DMS79 treated with DMSO at 0.1 percent for 48 hours (cell line): ENCODE measurements at places on chromosomes 2 and 18.
A peak's percentile ranks its signal among the peaks of the same experiment; 100 is the strongest.

GRCh38 chr2:205947621-205948495 lies 138.1 kb downstream of the INO80D start:
- peak; percentile 79 for DNase-seq

GRCh38 chr18:52403291-52404021 lies 63.5 kb downstream of the DCC start:
- DNase-seq = no peak

GRCh38 chr2:37894047-37894446 lies 31.0 kb upstream of the RMDN2 start:
- DNase-seq = no peak

DNA sequence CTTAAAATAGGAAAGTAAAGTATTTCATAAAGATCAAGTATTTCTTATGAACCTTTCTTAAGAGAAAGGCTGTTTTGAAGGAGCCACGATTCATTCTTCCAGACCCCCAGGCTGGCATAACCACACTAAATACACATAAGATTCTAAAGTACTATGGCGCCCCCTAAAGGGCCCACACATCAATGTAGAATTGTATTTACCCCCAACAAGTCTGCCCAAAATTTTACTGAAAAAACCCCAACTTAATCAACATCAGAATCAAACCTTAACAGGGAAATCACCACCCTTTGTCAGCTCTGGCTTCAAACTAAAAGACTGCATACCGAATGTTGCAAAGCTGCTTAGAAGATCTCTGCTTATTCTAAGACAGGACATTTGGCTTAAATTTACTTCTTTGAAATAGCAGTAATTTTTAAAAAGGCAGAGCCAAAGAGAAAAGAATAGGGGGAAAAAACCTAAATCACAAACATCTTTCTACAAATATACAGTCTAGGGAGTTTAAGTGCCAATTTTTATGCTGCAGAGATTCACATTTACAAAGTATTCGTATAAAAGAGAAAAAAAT lies 20.4 kb upstream of the BCL2 start:
- peak; percentile 24 for DNase-seq

- no peak for DNase-seq
Measured at GRCh38 chr2:181680937-181681811, 857 bp upstream of the NEUROD1 start.

DNA sequence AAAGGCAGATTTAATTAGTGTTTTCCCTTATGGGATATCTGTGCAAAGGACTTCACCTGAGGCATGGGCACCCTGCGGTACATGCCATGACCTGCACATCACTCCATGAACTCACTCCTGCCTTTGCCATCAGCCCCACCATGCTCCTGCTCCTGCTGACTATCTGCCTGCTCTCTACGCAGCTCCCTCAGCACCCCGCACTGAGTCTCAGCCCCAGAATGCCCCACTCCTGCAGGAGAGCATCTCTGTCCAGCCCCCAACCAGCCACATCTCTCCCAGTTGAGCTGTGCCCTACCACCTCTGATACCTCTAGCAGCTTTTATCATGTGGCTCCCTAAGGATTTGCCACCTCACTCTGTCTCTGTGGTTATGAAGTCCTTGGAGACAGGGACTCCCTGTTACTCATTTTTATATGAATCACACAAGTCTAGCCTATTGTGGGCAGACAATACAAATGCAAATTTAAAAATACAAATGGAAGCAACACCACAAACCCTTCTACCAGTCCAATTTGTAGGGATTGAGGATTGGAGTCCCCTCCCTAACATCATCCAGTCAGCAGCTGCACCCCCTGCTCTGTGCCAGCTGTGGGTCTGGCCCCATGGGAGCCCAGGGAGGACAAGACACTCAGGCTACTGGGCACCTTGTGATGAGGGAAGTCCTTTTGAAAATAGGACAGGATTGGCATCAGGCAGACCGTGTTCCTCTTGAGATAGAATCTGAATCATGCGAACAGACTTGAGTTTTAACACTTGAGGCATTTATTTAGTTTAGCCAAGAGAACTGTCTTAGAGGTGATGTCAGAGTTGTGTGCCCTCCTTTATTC lies 689.6 kb upstream of the HS6ST1 start:
- no peak for DNase-seq

GRCh38 chr2:28523902-28524301 lies 28.0 kb downstream of the PLB1 start:
- peak; percentile 27 for DNase-seq
